ENCODE measurements at places on chromosomes 5 and 9.

DNA sequence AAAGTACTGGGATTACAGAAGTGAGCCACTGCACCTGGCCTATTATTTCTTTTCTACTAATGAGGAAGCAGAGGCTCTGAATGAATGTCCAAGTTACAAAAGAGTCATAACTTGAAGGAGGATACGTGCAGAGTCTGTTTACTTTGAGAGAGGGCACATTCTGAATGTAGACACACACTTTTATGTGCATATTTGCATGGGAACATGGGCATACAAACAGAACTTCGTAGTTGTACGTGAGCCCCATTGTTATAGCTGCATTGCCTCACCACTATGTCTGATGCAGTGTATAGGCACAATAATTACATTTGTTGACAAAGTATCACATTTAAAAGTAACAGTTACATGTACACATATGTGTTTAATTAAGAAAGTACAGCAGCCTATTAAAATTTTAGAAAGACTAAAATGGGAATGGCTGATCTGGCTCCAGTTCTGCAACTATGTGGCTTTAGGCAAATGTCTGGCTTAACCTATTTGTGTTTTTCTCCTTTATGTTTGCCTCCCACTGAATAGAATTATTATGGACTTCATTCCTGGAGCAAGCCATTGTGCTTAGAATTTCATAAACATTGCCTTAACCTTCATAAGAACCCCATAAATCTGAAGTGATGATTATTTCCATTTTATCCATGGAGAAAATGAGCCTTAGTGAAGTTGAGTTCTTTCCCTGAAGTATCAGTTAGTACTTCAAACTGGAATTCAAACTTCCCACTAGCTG is 3.0 kb upstream of the DPYSL3 start:
- DNase-seq = no peak

DNA sequence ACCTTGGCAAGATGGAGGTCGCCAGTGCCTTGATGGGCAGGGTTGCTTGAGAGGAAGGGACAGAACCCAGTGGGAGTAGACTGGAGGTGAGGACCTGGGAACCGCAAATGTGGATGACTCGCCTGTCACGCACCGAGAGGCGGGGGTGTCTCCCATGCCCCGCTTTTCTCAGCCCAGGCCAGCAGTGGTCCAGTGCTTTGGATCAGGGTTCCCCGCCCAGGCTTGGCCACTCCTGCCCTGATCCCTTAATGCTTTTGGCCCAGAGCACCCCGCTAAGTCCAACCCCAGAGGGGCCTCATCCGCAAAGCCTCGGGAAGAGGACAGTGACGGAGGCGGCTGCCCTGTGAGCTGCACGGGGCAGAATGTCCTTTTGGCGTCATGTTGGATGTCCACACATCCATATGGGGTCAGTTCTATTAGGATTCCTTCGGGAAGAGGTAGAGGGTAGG is 2.4 kb downstream of the MRPS2 start:
- no peak for DNase-seq

GRCh38 chr9:119801311-119801710 is 432.1 kb upstream of the BRINP1 start:
- DNase-seq = no peak

- no peak for DNase-seq
Observed at GRCh38 chr9:113176803-113177202, 26.0 kb downstream of the SLC31A2 start.

DNA sequence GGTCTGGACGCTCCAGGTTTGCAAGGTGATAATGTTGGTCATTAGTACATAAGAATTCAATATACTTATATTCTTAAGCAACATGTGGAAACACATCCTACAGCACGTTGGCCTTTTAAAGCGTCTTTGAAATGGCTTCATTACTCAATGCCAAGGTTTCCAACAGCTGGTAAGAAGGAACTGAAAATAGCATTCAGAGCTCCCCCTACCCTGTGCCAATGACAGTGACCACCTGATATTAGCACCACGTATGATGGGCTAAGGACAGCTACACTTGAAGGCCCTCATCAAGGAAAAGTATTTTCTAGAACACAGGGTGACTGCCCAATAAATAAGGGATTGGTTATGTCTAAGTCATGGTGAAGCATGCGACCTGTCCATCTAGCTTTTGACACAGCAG is 9.9 kb downstream of the ZNF622 start:
- DNase-seq = no peak

- no peak for DNase-seq
Observed at GRCh38 chr9:108478431-108479332, 377.1 kb downstream of the ACTL7B start.

- DNase-seq = no peak
Observed at GRCh38 chr9:133976191-133976861, 15.8 kb downstream of the VAV2 start.

- DNase-seq = no peak
Observed at GRCh38 chr9:76761448-76761847, 2.8 kb upstream of the PCA3 start.

DNA sequence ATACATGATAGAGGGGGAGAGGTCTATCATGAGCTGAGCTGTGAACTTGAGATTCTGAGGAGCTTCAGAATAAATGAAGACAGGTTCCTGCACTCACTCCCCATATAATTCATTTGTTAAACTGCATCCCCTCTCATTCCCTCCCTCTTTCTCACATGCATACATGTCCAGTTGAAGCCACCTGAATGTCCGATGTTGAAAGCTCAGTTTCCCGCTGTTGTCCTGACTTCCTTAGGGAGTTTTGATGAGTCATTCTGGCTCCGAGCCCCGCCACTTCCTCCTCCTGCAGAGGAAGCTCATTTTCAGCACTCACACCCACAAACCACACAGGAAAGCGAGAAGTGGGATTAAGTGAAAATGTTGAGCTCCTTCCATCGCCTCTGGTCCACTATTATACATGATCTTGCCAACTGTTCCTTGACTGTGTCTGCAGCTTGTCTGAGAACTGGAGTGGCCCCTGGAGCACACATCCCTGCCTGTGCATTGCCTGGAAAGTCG is 121.2 kb downstream of the CEMIP2 start:
- DNase-seq = no peak

GRCh38 chr5:173809014-173809413 is 79.1 kb upstream of the CPEB4 start:
- no peak for DNase-seq

DNA sequence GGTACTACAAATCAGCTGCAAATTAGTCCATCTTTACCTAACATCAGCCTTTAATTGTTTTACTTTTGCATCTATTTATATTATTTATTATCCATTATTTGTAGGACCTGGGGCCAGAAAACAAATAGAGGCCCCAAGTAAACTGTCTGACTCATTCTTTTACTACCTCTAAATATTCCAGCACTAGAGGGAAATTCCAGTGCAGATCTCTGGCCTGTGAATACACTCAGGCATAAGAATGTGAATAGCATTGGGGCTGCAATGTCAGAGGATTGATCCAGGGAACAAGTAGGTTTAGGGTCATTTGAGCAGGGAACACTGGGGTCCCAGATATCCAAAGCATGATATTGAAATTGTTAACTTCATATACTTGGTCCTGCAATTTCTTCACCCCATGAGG is 176.6 kb upstream of the TYRP1 start:
- DNase-seq = no peak

DNA sequence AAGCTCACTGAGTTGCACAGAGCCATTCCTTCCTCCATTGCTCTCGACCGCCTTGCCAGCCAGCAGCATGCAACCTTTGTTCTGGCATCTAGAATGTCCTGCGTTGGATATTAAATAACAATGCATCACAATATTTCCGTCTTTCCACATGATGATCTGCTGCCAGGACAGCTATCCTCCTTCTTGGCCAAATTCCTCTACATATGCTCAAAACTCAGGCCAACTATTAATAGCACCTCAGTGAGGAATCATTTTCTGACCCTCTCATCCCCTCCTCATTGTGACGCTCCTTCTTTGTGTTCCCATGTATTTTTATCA is 128.6 kb downstream of the MYO10 start:
- DNase-seq = no peak

DNA sequence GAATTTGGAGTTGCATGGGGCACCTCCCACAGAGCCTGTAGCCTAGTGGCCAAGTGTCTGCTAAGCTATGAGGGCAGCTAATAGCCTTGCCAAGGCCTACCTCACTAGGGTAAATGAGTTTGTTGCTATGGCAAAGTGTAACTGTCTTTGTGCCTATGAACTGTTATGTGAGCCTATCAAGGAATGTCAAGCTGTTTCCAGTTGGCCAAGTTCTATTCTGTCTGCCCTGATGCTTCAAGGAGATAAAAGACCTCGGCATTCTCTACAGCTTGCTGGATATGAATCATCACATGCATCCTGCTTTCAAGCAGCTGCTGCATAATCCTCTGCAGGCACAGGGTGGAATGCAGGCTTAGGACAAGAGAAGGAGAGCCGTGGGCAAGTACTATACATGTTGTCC is 69.8 kb upstream of the CCDC112 start:
- no peak for DNase-seq

DNA sequence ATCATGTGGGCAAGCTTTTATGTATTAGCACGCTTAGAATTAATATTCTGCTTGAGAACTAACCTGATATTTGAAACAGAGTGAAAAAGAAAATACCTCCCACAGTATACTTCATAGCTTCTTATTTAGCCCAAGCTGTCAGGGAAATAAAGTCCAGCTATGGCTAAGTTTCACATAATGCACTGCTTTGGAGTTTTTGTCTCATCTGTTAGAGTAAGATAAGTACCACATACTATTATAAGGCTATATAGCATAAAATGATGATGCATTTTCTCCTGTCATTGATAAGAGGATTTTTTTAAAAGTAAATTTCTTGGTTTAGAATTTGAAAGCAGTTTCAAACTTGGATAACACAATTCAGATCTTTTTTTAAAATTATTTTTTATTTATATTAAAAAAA is 2.4 kb upstream of the ANKDD1B start:
- no peak for DNase-seq

GRCh38 chr5:6843821-6844220 is 130.6 kb downstream of the TENT4A start:
- DNase-seq = no peak

GRCh38 chr5:106086352-106086751 is 1584.4 kb downstream of the EFNA5 start:
- no peak for DNase-seq

DNA sequence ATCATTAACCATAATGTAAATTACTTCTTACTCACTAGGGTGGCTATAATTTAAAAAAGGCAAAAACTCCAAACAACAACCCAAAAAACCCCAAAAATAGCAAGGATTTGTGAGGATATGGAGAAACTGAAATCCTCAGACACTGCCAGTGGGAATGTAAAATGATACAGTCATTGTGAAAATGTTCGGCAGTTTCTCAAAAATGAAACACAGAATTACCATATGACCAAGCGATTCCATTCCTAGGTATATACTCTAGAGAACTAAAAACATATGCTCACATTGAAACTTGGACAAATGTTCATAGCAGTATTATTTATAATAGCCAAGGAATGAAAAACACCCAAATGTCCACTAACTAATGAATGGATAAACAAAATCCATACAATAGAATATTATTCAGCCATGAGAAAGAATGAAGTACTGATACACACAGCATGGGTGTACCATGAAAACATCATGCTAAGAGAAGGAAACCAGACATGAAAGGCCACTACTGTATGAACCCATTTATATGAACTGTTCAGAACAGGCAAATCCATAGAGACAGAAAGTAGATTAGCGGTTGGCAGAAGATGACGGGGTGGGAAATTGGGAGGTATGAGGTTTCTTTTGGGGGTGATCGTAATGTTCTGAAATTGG is 119.1 kb downstream of the MAPKAP1 start:
- DNase-seq = no peak

DNA sequence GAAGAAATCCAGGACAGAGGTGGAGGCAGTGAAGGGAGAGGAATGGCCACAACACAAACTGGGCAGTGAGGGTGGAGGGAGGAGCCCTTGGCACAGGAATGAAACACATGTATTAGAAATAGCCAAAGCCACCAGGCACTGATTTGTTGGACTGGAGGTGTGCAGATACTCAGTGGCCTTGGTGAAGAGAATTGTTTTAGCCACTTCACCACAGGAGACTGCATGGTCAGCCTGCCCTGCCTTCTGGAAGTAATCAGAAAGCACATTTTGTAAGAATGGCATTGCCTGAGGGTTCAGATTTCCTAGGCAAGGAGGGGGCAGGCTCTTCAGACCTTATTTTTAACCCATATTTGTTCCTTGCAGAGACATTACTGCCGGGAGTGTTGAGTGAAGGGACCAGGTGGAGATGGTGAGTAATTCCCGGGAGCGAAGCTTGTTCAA is 2.2 kb downstream of the SGCD start:
- no peak for DNase-seq

DNA sequence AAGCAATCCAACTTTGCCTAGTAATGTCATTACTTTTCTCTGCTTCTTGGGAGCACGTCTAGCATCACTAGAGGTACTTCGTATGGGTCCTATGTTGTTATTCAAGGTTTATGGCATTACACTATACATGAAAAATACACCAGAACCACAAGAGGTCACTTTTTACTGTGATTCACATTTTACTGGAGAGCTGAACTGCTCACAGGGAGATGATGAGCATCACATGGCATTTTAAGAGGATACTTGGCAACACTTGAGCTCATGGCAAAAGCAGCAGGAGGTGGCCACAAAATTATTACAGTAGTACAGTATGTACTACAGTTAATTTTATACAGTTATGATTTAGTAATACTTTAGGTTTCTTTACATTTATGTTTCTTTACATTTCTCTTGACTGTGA is 223.4 kb downstream of the PARP8 start:
- DNase-seq = no peak

DNA sequence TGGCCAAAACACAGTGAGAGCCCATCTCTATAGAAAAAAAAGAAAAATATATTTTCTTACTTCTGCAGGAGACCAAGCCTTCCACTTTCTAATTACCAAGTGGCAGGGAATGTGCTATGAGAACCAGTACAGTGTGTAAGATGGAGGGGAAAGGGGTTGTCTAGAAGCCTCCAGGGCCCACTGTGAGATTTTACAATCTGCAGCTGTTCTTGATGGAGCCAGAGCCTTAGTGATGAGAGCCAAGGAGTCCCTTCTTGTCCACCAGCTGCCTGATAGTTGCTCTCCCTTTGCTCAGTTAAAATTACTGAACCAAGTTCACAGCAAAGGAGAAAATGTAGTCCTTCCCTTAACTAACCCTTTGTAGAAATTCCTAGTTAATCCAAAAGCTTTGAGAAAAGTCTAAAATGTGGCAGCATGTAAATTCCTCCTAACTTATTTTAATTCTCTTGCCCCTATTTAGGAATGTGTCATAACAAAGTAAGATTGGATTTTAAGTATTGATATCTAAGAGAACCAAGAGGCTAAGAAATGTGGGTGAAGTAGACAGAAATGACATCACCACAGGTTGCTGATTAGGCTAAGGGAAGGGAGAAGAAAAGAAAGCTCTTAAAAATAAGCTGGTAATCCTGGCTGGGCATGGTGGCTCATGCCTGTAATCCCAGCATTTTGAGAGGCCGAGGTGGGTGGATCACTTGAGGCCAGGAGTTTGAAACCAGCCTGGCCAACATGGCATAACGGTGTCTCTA is 19.3 kb downstream of the SRP19 start:
- DNase-seq = no peak

DNA sequence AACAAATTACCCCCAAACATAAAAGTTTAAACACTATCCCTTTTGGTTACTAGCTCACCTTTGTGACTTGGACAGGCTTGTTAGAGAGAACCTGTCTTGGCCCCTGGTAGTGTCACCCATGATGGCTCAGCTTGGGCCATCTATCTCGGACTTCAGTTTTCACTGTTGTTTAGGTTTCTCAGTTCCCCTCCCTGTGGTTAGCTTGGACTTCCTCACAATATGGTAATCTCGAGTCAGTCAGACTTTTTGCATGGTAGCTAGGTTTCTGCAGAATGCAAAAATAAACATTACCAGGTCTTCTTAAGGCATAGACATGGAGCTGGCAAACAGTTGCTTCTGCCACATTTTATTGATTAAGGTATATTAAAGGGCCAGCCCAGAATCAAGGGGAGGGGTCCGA is 324.3 kb upstream of the RORB start:
- DNase-seq = no peak

All from cerebellar nuclear complex (tissue), 1 donor.